CD4-positive, alpha-beta T cell treated with Interleukin-15 for 4 hours (primary cell): ENCODE measurements at places on chromosomes 4 and X.
A peak's percentile ranks its signal among the peaks of the same experiment; 100 is the strongest.

- no peak for DNase-seq
Observed at GRCh38 chrX:49198540-49199314, 1.3 kb downstream of the SYP start.

DNA sequence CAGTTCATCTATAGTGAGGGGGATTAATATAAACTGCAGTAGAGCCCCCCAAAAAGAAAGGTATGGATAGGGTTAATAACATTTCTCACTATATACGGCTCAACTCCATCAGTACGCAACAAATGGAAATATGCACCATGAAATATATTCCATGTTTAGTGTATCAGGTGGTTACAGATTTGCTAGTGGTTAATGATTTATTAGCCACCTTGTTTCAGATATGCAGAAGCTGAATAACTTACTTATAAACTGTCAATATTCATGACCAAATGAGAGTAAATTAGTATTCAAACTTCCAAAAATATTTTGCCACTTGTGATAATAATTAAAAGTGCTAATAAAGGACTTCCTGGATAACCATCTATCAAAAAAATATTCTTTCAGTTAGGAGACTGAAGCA lies 14.8 kb downstream of the AMTN start:
- DNase-seq: no peak

DNA sequence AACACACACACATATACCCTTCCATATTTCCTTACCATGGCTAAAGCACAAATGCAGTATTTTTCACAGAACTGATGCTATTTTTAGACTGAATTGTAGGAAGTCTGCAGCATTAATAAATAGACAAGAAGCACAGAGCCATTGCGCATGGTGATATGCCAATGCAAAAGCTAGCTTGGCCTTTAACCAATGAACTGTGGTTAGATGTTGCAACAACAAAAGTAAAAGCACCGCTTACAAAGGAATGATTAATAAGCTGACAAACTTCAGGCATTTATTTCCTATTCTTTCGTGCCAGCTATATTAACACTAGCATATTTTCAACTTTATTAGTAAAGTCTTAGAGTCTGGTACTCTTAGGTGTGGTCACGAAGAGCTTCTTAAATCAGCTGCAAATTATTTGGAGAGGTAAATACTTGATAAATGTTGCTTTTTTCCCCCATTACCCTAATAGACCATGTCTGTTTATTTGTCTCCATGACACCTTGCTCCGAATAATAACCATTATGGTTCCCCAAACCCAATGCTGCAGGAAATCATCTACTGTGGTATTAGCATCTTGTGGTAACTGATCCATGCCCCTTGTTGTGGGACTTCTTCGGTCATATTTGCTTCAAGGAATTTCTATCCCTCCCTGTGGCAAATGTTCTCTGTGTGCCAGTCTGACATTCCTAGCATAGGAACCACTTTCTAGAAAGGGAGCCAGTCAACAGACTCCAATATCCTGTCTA lies 306.1 kb upstream of the TAPT1 start:
- DNase-seq: no peak

DNA sequence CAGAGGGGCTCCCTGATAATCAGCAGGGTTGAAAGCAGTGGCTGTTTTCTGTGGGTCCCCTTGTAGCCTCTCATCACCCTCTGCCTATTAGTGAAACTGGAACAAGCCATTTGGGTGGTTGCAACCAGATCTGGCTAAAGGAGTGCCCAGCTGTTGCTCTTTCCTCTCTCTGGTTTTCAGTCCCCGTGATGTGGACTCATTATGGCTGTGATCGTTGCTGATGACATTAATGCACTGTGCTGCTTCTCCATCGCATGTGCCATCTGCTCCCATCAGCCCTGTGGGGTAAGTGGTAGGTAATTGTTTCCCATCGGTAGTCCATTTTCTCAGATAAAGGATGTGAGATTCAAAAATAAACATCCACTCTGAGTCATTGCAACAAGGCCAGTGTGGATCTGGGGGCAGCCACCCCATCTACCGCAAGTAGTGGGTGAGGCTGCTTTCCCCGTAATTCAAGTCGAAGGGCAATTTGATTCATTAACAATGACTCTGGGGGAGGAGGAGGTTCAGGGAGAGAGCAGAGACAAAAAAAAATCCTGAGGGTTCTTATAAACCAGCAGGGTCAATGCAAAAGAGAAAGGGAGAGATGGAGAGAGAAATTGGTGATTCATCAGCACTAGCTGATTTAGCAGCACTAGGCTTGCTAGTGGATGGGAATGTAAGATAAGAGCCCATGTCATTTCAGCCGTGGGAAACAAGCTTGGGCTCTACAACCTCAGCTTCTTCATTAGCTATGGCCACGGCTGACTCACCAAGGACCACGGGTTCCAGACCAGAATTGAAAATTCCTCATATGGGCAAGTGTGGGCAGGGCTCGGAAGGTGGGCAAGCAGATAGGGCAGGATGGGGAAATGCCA lies 357.8 kb downstream of the MID1IP1 start:
- no peak for DNase-seq

DNA sequence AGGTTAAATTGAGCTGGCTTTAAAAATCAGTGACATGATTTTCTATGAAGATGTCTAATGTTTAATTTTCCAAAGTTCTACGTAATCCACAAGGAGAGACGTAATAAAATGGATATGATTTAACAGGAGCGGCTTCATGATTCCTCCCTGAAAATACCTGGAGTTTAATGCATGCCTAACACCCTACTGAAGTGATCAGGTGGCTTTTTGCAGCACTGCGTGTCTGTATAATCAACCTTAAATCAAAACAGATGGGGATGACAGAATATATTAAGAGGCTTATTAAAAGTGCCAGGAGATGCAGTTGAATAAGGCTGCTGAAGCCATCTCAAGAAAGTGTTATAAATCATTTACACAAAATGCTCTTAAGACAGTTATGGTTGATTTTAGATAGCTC lies 112.4 kb upstream of the TLR3 start:
- DNase-seq: no peak

DNA sequence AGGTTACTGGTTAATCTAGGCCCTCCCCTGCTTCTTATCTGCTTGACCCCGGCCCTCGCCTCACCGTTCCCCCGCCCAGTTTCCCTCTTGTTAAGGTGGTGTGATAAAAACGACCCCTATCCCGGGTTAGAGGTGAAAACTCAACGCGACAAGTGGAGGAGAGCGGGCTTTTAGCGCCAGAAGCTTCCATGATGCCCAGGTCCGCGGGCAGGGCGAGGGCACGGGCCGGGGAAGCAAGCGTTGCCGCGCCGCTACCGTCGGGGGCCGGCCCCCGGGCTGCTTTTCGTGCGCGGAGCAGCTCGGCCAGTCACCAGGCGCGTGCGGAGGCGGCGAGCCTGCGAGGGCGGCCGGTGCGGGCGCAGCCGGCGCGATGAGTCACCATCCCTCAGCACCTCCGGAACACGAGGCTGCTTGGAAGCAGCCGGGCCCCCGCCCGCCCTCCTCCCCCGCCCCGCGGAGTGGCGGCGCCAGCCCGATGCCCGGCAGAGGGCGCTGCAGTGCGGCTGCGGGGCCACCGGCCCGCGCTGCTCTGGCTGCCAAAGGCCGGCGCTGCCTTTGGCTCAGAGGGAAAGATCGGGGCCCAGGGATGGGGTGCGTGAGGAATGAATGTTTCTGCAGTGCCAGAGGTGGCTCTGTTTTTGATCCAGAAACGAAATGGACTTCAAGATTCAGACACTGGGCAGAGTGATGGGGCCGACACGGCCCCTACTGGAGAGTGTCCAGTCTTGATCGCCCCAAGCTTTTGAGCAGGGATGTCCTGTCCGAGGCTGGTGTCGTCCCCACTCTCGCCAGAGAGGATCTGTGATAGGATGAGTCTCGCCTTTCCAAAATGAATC lies 107.8 kb downstream of the NHSL2 start:
- DNase-seq: peak; percentile 86

- no peak for DNase-seq
Observed at GRCh38 chr4:174144106-174144505, 139.4 kb downstream of the FBXO8 start.

DNA sequence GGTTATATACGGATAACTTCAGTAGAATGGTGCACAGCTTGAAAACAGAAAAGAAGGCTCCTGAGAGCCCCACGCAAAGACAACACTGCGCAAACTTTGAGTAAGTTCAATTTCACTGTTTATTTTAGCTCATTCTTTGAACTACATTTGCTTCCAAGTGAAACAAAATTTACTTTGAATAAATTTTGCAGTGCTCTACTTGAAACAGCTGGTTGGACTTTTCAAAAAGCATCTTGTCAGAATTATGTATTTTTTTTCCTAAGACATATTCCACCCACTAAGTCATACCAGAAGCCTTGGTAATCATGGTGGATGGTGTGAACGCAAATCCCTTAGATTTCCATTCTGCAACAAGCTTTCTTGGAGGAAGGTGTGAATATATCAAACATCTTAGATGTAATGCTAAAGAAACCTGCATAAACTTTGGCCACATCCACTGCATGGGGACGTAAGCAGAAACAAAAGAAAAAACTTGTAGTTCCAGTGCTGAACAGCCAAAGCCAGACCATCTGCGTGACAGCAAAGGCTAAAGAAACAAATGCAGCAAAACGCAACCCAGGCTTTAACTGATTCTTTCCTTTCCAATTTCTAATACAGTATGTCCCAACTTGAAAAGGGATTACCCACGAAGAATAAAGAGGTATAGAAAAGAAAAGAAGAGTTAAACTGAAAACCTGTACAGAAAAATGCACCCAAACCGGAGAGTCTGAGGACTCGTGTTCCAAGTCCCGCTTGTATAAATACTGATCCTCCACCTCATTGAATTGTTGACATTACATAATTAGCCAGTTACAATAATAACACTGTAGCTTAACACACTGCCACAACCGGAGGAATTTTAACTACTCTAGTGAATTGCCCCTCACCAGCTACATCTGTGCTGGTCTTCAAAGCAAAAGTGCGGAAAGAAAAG lies 90.9 kb downstream of the SH3RF1 start:
- DNase-seq: no peak

- DNase-seq: no peak
Observed at GRCh38 chr4:107148904-107149303, 112.8 kb upstream of the DKK2 start.

DNA sequence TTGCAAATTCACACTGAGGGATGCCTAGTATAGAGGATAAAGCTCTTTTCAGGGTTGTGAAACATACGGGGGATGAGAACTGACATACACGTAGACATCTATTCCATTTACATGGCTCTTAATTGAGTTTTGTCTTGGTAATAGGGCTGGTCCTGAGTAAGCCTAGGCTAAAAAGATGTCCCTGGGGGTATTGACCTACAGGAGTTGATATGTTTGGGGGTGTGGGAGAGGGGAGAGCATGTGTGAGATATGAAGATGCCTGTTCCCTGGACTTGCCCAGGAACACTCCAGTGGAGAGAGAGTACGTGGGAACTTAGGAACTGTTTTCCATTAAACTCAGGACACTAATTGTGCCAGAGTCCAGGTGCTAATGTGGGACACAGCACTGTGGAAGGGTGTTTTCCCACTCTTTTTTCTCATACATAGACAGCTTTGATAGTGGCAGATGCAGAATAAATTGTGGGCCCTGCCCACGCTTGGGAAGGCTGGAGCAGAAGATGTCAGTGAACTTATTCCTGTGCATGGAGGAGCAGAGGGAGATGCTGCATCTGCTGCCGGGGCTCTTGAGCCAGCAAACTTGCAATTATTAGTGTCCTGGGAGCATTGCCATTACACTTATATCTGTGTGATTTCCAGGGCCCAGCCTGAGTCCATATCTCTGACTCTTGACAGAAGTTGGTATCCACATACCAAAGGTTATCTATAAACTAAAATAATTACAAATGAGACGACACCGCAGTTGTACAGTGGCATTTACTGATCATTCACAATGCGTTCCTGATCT lies 20.7 kb downstream of the SYNPO2 start:
- no peak for DNase-seq

GRCh38 chr4:81392164-81392563 lies 79.5 kb downstream of the RASGEF1B start:
- DNase-seq: no peak

GRCh38 chr4:138452826-138453225 lies 210.7 kb upstream of the SLC7A11 start:
- no peak for DNase-seq

DNA sequence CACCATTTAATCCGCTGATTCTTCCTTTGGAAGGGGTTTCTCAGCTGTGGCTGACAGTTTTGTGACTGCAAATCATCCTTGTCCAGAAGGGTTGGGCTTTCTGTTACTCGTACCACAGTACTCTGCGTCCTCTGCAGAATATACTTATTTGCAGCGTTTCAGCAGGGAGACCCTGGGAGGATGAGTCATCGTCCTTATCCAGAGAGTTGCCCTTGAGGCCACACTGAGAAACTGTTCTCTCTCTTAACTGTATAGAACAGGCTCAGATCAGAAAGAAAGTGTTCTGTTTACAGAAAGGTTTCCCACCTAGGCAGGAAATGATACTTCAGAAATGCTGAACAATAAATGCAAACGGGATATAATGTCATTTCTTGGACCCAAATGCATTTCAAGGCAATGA lies 47.8 kb upstream of the DDX53 start:
- no peak for DNase-seq

GRCh38 chrX:56000174-56000573 lies 232.0 kb upstream of the KLF8 start:
- DNase-seq: no peak

- no peak for DNase-seq
Observed at GRCh38 chr4:138028923-138029322, 213.2 kb downstream of the SLC7A11 start.

- DNase-seq: no peak
Observed at GRCh38 chr4:89125901-89126782, 14.8 kb downstream of the TIGD2 start.

DNA sequence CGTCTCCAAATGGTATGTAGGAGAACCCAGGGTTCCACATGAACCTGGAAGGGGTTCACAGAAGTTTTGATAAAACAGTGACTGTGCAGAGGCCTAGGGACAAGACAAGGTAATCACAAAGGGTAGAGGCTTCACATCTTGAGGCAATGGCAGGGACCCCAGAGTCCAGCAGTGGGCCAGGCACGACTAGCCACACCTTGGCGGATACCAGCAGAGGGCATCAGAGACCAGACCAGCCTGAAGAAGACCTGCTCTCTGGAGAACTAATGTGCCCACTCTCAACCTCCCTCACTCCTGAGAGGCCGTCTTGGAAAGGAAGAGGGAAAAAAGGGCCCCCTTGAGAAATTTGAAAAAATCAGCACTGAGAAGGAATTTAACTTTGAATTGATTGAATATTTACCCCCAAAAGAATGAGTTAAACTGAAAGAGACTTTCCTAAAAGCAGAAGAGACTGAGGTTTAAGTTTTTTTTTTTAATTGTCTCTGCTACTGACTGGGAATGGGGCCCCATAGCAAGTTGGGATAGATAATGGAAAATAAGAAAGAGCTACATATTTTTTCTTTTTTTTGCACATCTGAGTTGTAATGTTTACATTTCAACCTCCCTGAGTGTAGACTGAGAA lies 243.8 kb upstream of the JADE1 start:
- no peak for DNase-seq

DNA sequence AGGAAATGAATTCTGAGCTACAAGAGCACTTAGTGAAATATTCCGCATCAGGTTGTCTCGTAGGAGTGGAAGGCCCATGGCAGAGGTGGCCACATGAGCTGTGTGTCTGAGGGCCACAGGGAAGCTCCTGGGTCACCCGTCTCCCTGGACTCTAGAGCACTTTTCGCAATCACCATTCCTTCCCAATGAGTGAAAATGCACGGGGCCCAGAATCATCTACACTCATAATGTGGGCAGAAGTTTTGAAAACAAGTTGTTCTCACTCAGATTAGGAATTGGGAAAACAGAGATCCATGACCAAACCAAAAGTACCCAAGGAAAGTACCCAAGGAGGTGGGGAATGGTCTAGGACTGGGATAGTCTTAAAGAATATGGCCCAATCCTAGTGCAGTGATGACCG lies 94.4 kb downstream of the SCD5 start:
- DNase-seq: no peak

GRCh38 chr4:181748581-181748980 lies 494.6 kb upstream of the TENM3 start:
- DNase-seq: no peak

- DNase-seq: no peak
Observed at GRCh38 chrX:14356401-14356800, 172.9 kb upstream of the GLRA2 start.
